ENCODE measurements at places on chromosomes 13 and 19.

- no peak for DNase-seq
These were observed 151.6 kb downstream of the B3GLCT start for GRCh38 chr13:31351376-31351775.

GRCh38 chr13:38570706-38571105 lies 116.2 kb upstream of the FREM2 start:
- DNase-seq: no peak

DNA sequence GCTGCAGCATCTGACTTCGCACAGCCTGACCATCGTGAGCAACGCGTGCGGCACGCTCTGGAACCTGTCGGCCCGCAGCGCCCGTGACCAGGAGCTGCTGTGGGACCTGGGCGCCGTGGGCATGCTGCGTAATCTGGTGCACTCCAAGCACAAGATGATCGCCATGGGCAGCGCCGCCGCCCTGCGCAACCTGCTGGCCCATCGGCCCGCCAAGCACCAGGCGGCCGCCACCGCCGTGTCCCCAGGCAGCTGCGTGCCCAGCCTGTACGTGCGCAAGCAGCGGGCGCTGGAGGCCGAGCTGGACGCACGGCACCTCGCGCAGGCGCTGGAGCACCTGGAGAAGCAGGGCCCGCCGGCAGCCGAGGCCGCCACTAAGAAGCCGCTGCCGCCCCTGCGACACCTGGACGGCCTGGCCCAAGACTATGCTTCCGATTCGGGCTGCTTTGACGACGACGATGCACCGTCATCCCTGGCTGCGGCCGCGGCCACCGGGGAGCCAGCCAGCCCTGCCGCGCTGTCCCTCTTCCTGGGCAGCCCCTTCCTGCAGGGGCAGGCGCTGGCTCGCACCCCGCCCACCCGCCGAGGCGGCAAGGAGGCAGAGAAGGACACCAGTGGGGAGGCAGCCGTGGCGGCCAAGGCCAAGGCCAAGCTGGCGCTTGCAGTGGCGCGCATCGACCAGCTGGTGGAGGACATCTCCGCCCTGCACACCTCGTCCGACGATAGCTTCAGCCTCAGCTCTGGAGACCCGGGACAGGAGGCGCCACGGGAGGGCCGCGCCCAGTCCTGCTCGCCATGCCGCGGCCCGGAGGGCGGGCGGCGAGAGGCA lies 13.6 kb downstream of the C19orf25 start:
- no peak for DNase-seq

- DNase-seq: no peak
These were observed 7.4 kb downstream of the ISYNA1 start for GRCh38 chr19:18430417-18431144.

DNA sequence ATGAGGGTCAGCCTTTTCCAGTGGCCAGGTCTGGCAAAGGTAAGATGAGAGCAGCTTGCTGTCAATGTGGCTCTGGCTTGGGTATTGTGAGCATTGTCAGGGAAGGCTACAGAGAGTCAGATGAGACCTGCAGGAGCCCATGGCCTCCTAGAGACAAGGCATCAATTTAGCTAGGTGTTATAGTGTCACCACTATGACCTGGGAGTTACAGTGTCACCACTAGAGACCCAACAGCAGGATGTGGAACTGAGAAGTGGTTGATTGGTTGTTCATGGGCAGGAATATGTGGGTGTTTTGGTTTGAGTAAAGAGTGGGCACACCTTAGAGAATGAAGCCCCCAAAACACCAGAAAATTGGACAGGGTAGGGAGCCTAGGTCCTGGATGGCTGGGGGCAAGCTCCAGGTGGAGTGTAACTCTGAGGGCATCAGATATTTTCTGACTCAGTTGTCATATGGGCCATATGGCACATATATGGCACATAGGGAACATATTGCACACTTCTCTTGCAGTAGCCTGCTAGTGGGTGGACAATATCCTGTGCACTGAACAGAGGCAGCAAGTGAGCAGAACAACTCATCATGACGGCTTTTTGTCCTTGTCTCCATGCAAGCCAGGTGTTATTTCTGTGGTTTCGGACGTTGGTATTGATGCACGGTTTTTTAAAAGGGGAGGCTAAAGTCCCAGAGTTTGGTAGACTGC lies 46.3 kb upstream of the CEACAM21 start:
- no peak for DNase-seq

DNA sequence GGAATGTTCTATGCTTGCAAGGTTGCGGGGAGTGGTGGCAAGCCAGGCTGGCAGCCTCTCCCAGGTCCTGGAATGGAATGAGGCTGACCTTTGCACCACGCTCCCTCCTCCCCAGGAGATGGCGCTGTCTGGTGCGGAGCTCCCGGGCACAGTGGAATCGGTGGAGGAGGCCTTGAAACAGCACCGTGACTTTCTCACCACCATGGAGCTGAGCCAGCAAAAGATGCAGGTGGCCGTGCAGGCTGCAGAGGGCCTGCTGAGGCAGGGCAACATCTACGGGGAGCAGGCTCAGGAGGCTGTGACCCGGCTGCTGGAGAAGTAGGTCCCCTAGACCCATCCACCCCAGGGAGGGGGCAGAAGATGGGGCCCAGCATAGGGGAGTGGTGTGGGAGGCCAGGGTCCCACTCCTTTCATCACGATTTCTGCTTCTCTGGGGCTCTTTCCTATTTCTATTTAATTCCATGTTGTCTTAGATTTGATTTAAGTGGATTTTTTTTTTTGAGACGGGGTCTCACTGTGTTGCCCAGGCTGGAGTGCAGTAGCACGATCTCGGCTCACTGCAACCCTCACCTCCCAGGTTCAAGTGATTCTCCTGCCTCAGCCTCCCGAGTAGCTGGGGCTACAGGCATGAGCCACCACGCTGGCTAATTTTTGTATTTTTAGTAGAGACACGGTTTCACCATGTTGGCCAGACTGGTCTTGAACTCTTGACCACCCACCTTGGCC lies 53.2 kb upstream of the SHKBP1 start:
- DNase-seq: peak; percentile 15

GRCh38 chr13:106038752-106039151 lies 496.7 kb downstream of the EFNB2 start:
- DNase-seq: no peak

DNA sequence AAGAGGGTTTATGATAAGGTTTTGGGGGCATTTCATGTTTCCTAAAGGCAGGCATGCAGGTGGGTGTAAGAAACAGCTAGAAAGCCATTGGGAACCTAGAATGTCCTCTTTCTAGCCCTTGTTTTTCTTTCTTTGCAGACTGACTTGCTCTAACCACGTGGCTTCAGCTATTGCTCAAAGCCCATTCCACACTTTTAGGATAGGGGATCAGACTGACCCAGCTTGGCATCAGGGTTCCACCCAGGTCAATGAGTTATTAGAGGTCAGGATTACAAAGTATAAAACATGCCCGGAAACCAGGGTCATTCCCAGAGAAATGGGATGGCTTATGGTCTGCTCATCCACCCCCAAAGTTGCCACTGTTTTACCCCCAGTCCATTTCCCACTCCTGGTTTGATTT lies 16.8 kb downstream of the PHF11 start:
- DNase-seq: no peak

DNA sequence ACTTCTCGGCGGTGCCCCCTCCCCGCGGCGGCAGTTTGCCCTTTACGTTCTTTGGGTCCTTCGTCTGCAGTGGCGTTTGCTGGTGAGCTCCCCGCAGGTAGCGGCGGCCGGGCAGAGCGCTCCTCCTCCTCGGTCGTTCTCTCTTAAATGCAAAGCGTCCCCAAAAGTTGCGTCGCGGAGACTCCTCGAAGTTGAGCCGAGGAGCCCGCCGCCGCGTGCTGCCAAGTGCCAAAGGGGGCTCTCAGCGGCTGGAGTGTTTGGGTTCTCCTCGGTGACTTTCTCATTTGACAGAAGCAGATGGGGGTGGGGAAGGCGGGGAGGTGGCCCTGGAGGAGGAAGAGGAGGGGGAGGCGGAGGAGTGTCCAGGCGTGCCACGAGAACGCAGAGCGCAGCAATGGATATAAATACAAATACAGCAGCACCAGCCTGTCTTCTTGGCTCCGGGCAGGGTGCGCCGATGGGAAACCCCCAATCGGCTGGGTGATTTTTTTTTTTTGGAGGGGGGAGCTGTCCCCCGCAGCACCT lies at the start of gene SOX21:
TSS of gene SOX21 (minus strand) at position 259 of the 525 bp plus-strand sequence. CDS start 496 bp downstream, outside the sequence.
- no peak for DNase-seq

GRCh38 chr19:2057484-2058469 lies 6.7 kb upstream of the MKNK2 start:
- DNase-seq: no peak

DNA sequence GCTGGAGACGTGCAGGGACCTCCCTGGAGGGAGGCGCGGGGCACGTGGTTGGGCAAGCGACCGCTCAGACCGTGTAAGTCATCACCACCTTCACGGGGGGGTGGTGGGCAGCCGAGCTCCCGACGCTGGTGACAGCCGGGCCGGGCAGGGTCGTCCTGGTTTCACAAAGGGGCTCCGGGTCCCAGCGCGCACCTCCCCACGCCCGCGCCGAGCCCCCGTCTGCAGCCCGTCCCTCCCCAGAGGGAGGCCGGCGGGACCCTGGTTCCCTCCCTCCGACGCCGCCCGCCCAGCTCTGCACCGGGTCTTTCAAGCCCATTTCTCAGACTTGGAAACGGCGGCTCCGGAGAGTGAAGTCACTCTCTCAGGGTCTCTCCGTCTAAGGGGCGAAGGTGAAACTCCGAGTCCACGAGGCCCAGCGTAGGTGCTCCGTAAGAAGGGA lies 729 bp upstream of the ARID3A start:
- DNase-seq: no peak

DNA sequence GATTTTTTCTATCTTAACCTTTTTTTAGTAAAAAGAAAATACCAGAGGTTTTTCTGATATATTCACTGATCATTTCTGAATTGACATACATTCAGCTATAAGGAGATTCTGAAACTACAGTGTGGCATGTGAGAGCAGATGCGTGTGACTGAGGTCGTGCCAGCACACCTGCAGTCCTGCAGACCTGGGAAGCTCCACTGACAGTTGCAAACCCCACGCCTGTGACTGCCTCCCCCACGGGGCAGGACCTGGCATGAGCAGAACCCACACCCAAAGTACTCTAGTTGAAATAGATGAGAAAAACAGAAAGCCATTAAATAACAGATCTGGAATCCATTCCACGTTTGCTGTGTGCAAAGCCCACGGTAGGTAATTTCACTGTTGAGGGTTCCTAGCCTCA lies 80.7 kb downstream of the TEX29 start:
- DNase-seq: no peak

- DNase-seq: no peak
These were observed 12.3 kb upstream of the ZBTB32 start for GRCh38 chr19:35692010-35692409.

- DNase-seq: no peak
These were observed 676.2 kb downstream of the GPC5 start for GRCh38 chr13:92074658-92075057.

DNA sequence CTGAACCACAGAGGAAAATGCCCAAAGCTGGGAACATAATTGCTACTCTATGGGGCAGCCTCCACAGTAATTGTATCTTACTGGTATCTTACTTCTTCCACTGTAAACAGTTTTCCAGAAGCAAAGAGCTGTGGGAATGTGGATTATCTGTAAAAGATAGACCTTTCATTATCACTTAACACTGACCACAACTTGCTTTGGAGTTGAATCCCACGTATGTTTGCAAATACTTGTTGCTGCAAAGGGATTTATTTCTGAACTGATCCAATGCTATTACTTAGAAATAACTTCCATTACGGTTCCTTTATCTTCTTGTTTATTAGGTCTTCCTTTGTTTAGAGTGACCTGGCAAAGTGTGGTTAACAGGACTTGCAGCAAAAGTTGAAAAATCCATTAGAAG lies 218.1 kb downstream of the KCTD12 start:
- no peak for DNase-seq

DNA sequence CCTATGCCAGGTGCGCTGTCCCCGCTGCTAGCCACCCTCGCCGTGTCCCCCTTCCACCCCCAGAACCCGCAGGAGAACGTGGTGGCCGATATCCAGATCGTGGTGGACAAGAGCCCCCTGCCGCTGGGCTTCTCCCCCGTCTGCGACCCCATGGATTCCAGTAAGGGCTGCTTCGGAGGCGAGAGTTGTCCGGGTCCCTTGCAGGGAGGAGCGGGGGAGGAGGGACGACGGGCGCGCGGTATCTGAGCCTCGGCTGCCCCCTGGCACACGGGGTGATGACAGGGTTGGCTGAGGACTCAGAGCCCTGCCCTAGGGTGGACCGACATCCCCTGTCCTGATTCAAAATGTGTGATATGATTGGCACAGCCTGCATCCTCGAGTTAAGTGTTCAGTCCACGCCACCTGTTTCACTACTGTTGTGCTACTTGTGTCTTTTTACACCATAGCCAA lies 653 bp downstream of the MVB12A start:
- DNase-seq: peak; percentile 19

DNA sequence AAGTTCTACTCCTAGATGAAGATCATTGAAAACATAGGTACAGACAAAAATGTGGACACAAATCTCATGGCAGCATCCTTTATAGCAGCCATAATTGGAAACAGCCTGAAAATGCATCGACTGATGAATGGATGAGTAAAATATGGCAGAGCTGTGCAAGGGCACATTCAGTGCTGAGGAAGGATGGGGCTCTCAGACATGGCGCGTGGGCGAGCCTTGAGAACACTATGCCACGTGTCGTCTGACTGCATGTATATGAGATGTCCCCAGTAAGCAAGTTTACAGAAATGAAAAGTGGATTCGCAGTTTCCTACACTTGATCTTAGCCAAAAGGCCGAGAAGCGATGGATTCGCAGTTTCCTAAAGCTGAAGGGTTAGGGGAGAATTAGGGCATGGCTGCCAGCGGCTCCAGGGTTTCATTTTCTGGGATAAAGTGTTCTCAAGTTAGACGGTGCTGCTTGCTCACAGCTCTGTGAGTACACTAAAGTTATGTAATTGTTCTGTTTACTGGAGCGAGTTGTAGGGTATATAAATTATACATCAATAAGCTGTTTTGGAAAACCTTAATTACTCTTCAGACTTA lies 78.0 kb downstream of the RAB20 start:
- DNase-seq: no peak

DNA sequence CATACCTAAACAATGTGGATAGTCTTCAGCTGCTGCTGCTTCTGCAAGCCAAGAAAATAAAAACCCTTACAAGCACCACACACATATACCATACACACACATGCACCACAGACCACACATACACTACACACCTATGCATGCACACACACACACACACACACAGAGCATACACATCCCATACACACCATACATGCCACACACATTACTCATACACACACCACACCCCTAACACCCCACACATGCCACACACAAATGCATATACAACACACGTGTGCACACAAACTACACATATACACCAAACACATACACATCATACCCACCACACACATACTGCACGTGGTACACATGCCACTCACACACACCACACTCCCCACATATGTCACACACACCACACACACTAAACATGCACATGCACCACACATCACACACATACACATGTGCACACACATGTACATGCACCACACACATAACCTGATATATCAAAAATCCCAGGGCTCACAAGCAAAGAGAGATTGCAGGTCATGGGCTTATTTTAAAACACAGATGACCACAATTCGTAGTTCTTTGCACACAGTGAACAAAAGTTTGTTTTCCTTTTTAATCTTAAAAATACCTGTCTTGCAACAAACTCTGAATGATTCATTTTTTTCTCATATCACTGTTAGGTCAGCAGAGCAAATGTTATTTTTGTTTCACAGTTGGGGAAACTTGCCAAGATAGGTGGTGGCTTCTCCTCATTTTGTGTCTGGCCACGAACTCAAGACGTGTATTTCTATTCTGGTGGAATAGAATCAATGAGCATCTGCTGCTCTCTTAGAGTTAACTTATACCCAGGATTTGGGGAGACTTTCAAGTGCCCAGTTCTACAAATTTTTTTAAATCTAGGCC lies 456.6 kb downstream of the FGF9 start:
- DNase-seq: no peak

All from T-cell (primary cell).